SK-N-SH treated with all-trans-retinoic acid at 6 μM for 48 hours (cell line): ENCODE measurements at places on chromosomes 7 and 10.

GRCh38 chr7:1937252-1937605 is 267.2 kb downstream of the ELFN1 start:
- ATAC-seq, result no peak

DNA sequence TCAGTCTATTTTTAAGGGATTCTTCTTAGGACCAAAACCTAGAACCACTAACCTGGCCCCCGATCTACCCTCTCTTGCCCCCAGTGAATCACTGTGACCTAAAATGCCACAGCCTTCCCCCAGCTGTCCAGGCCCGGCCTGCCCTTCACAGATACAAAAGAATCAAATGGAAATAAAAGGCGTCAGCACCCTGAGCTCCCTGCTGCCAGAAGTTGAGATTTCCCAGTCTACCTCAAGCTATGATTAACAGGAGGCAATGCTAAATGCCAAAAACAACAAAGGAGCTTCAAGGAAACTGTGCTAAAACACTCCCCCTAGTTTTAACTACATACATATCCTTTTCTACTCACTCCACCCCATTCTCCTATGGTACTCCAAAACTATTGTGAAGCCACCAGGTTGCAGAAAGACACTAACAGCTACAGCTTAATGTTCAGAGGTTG is 67.8 kb downstream of the GSAP start:
- peak; percentile 83 for ATAC-seq

- no peak for ATAC-seq
Measured at GRCh38 chr10:34236931-34237330, 578.2 kb downstream of the PARD3 start.

GRCh38 chr7:1342090-1342640 is 109.5 kb downstream of the UNCX start:
- ATAC-seq, result no peak

DNA sequence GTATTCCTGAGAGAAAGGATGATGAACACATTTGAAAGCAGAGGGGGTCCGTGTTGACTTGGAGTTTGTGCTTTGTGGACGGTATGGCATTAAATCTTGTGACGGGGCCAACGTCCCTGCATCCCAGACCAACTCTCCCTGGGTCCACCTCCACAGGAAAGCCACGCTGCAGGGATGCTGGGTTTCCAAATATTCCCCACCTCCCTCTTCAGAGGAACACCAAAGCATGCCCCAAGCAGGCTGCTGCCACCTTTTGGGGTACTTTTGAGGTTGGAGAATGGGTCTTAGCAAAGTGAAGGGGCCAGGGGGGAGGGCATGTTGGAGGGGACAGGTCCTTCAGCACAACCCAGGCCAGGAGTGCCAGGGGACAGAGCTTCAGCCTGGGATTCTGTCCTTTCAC is 504.4 kb downstream of the TCERG1L start:
- no peak for ATAC-seq

GRCh38 chr7:97422046-97422445 is 304.5 kb downstream of the SDHAF3 start:
- no peak for ATAC-seq

DNA sequence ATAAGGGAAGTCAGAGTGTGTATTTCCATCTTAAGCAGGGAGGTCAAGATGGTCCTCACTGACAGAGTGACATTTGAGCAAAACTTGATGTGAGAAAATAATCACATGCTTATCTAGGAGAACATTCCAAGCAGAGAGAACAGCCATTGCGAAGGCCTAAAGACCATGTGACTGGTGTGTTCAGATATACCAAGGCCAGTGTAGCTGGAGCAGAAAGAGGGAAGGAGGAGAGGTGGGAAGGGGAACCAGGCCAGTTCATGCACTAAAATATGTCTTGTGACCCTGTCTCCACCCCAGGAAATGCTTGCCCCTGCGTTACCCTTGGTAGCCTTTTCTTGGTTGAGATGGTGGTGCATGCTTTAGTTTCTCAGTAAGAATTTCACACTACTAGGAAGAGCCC is 77.4 kb downstream of the CACNB2 start:
- no peak for ATAC-seq

- peak; percentile 89 for ATAC-seq
Measured at GRCh38 chr10:51001587-51001986, 72.7 kb upstream of the PRKG1 start.

- no peak for ATAC-seq
Measured at GRCh38 chr7:22591271-22591670, 91.3 kb upstream of the STEAP1B start.

GRCh38 chr7:64087501-64087900 is 42.3 kb downstream of the ZNF727 start:
- ATAC-seq, result no peak

DNA sequence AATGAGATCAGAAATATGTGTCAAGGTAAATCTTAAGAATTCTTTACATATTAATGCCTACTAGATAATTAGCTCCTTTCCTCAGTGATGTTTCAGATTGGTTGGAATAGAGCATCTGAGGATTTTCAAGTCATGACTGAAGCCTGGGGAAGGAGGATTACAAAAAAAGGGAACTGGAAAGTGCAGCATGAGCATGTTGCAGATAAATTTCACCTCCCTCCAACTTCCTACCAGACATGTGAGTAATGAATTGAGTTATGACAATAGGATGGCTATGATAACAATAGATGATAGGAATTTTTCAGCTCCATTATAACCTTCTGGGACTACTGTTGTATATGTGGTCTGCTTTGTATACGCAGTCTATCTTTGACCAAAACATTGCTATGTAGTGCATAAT is 104.2 kb upstream of the RAB18 start:
- no peak for ATAC-seq

DNA sequence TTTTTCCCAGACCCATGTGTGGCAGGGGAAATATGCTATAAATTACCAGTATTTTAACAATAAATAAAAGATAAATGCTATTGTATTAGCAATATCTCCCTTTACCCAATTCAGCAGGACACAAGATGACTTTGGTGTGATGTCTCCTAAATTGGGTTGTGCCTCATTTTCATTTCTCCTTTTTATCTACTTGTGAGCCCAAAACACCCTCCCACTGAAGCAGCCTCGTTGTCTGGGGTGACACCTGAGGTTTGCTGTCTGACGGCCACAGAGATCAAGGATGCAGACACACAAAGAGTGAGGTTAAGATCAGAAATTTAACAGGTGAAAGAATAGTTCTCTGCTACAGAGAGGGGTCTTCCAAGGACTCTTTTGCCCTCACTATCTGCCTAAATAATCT is 27.1 kb upstream of the CC2D2B start:
- no peak for ATAC-seq

DNA sequence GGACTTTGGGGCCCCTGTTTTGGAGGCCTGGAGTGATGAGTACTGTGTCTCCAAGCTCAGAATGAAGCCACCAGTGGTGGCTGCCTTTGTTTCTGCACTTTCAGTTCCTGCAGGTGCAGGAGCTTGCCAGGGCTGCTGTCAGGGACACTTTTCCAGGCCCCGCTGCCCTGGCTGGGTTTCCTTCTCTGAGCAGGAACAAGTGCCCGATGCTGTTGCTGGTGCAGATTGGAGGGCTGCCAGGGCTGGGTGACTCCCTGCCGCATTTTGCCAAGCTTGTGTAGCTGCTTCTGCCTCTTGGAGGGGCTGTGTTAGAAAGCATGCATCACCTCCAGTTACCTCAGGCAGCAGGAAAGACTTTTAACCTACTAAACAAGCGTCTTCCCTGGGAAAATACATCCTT is 211.1 kb downstream of the MGMT start:
- ATAC-seq, result no peak

GRCh38 chr7:2163600-2164555 is 68.9 kb downstream of the MAD1L1 start:
- ATAC-seq, result no peak

GRCh38 chr7:106015381-106016218 is 52.5 kb downstream of the CDHR3 start:
- ATAC-seq, result no peak

GRCh38 chr7:5705318-5705717 is 76.1 kb downstream of the RNF216 start:
- no peak for ATAC-seq

DNA sequence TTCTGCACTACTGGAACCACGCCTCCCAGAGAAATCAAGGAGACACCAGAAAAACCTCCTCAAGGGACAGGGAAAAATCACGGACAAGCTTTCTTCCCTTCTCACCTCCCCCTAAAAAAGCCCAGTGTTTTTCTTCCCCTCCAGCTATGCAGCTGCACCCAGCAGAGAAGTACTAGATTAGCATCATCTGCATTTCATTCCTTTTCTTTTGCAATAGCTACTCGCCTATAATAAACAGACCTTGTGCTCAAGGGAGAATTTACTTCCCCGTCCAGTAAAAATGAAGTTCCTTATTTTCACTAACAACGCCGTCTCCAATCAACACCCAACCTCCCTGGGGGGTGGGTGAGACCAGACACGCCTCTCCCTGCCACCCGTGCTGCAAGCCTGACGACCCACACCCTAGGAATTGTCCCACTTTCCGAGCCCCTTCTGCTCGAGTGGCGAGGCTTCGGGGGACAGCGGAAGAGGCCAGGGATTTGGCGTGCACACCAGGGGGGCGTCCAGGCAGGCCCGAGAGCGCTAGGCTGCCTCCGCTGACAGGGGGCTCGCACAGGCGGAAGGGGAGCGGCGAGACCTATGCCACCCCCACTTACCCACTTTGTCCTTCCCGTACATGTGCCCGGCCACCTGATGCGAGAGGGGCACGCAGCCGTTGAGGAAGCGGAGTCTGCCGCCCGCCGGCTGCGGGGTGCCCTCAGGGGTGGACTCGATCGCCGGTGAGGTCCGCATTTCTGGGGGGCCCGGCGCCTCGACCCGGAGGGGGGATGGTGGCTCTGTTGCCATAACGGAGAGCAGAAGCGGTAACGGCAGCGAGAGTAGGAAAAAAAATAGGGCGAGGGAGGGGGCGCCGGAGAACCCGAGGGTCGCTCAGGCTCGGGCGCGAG is 625 bp downstream of the IPMK start:
- peak; percentile 3 for ATAC-seq

- no peak for ATAC-seq
Measured at GRCh38 chr10:11236234-11236633, 218.6 kb downstream of the CELF2 start.

DNA sequence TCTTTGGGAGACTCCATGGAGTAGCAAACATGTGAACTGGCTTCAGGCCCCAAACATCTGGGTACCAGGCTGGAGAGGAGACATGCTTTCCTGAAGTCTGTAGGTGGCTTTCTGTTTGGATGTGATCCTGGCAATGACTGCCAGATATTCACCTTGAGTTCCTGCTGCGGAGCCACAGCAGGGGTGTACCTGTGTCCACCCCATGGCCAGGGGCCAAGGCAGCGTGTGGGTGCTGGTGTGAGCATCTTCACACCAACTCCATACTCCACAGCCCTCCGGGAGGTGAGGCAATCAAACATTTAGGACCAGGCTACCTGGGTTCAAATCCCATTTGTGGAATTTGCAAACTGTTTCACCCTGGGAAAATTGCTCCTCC is 113.0 kb downstream of the ADCY1 start:
- ATAC-seq, result no peak

GRCh38 chr10:63213489-63213888 is 80.4 kb downstream of the NRBF2 start:
- no peak for ATAC-seq

DNA sequence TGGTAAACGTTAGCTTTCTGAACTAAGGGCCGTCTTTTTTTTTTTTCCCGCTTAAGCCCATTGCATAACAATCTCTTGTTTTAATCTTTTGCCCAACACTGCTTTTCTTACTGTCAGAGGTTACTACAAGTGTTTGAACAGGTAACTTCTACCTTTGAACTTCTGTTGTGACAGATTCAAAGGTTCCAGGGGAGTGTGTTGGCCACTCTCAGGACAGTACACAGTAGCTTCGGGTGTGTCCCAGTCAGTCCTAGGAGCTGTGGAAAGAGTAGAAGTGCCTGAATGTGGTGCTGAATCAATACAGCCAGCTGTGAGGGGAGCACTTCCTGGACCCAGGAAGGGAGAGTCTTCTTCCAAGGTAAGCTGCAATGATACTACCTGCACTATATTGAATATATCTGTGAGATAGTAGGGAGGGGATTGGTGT is at the start of gene ACSL5:
ACSL5 (plus strand) TSS at position 205 of the 427 bp plus-strand sequence. CDS start 20,831 bp downstream, outside the sequence.
- ATAC-seq, result no peak

DNA sequence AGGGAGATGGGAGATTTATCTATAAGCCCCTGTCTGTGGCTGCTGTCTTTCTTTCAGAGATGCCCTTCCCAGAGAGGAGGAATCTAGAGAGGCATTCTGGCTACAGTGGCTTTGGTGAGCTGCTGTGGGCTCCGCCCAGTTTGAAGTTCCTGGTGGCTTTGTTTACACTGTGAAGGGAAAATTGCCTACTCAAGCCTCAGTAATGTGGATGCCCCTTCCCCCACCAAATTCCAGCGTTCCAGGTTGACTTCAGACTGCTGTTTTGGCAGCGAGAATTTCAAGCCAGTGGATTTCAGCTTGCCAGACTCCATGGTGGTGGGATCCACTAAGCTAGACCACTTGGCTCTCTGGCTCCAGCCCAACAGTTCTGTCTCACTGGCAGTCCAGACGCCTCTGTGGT is 951.6 kb downstream of the CCSER2 start:
- ATAC-seq, result no peak

DNA sequence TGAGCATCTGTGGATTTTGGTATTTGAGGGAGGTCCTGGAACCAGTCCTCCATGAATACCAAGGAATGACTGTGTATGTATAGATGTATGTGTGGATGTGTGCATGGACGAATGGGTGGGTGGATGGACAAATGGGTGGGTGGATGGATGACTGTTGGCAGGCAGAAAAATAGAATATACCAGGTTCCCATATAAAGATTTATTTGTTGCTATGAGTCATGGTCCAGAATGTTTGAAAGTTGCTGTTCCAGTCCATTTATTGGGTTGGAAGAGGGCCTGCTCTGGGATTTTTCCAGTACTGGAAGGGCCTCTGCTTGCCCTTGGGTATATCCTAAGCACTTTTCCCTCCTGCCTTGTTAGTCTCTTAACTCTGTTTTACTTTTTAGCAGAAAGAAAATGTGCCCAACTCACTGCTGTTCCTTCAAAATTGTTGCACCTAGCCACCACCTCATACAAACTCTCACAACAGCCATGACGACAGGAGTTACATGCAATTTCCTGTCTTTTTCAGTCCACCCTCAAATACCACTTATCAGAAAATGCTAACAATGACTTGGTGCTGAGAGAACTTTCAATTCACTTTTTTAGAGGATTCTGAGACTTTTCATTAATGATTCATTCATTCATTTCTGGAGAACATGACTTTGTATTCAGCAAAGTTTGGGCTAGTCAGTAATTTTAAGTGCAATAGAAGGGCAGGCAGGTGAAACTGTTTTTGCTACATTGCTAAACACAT is 108.1 kb downstream of the EEPD1 start:
- ATAC-seq, result no peak

- no peak for ATAC-seq
Measured at GRCh38 chr7:91343996-91344629, 79.9 kb downstream of the FZD1 start.

DNA sequence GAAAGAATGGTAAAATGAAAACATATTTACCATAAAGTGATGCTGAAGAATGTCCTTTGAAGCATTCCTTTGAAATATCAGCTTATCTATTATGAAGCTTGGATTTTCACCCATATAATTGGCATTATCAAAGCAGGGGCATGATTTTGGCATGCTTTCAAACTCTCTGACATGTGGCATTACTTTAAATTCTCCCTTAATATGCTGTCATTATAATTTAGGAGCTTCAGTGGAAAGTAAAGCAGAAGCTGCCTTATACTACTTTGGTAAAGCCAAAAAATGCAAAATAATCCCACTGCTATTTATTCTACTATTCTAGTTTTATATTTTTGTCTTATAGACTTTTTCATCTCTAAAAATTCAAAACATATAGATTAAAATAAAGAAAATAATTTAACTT is 28.0 kb upstream of the HIBADH start:
- ATAC-seq, result peak; percentile 48

- ATAC-seq, result no peak
Measured at GRCh38 chr10:20993389-20993788, 96.3 kb upstream of the NEBL start.
